Central memory CD4-positive, alpha-beta T cell (primary cell): ENCODE measurements at places on chromosomes 6 and 20.
A peak's percentile ranks its signal among the peaks of the same experiment; 100 is the strongest.

DNA sequence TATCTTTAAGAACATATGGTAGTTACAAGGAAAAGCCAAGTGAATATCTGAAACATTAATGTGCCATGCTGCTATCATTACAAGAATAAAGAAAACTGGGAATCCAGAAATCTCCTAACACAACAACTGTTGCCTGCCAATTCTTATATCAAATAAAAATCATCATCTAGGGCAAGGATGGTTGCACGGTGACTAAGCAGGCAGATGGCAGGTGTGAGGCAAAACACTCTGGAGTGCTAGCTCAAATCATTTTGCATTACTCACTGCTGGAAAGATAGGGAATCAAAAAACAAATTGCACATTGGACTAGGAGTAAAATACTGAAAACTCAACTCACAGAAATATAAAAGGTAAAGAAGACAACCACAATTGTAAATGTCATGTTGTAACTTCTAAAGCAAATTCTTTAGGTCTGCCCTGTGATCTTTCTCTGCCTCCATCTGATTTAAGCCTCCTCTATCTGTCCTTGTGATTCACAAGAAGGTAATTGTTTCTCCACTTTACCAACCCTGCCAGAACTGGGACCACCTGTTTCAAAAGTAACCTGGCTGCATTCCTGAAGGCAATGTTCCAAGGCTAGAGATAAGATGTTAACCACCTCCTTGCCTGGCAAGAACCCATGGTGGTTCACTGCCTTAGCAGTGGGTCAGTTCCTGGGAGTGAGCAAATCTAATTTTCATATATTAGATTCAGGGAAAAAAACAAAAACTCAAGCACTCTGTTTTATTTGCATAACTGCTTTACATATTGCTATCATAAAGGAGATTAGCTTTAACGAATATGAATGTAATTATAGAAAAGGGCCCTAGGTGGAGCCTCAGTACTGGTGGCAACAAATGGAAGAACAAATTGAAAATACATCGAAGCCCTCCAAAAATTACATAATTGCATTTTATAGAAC lies 33.1 kb upstream of the LCA5 start:
- DNase-seq: peak; percentile 8

GRCh38 chr6:12729467-12729866 lies 12.9 kb downstream of the PHACTR1 start:
- no peak for DNase-seq

GRCh38 chr6:68826501-68826900 lies 191.4 kb downstream of the ADGRB3 start:
- no peak for DNase-seq

DNA sequence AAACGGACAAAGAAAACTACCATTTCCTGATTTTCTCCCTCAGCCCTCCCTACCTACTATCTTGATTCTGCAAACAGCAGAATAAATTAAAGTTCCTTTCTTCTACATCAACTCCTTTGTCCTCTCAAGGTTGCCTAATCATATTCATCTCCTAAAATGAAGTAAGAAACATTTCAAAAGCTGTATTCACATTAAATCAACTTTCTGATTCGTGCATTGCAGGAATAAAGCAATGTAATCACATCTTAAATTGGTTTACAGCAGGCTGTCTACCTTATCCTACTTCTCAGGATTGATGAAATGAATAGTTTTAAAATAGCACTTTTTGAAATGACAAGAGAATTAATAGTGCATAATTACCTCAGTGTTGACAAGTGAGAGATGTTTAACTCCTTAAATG lies 25.1 kb downstream of the PRKN start:
- no peak for DNase-seq

- DNase-seq: no peak
Measured at GRCh38 chr6:28897369-28897745, 26.4 kb downstream of the TRIM27 start.

DNA sequence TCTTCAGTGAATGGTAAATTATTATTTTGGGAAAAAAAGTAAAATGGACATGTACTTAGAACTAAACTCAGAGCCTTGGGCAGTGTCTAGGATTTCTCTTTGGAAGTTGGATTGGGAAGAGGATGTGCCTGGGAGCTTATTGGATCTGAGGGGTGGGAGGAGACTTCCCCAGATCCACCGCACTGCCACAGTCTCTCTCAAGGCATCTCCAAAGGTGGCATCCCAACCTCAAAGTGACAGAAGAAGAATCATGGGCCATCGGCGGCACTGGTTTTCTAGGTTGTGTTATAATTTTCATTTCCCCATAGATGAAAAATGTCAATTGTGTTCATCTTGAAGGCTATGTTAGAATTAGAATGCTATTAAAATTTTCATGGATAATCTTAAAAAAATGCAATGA lies 66.8 kb upstream of the CD93 start:
- DNase-seq: no peak

GRCh38 chr20:48919882-48920526 lies 1.5 kb upstream of the ARFGEF2 start:
- no peak for DNase-seq

DNA sequence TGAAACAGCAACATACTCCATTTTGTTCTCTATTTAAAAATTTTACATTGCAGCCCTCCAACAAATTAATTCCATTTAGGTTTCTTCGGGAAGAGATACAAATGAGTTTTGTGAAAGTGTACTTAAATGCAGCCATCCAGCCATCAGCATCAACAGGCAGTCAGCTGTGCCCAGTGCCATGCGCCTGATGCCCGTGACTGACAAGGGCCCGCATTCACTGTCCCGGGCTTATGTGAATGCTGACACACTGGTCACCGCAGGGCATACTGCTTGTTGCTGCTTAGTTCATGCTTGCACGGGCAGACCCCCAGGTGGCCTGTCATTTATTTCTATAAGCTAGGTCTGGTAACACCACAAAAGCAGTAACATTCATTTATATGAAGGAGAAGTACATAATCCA lies 224.9 kb upstream of the QKI start:
- no peak for DNase-seq

DNA sequence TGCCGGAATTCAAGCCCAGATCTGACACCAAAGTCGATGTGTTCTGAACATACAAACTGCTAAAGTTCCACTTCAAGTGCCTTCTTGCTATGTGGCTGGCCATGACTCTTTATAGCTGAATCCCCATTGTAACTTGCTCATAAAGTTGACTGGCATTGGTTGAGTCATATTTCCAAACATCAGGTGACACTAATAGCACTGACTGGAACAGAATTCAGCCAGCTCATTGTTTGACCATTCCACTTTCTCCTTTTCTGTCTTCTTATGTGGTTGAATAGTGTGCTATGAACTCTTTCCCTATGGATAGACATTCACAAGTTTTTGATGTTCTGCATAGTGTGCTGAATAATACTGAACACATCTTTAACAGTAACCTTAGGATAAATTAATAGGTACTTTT lies 266.2 kb upstream of the ZFP64 start:
- DNase-seq: no peak

DNA sequence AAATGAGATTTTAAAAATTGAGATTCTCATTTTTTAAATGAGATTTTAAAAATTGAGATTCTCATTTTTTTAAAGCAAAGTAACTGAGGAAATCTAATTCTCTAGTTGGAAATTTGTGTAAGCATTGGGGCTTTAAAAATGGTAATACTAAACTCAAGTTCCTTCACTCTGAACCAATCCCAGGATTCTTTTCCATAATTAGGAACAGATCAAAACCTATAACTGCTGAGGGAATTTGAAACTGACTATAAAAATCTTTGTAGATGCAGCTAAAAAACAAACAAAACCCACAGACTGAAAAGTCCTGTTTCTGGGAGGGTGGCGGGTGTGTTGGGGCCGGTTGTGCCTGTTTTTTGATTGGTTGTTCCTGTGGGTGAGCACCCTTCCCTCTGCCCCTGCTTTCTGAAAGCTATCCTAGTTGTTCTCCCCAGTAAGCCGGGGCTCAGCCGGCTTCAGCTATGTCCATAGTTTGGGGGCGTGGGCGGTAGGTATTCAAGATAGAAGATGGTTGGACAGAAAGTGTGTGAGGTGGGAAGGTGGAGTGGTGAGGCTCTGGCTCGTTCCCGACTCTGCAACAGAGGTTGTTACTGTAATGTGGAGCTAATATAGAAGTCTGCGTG lies 49.3 kb downstream of the GFRA4 start:
- DNase-seq: no peak

- DNase-seq: no peak
Measured at GRCh38 chr6:157291356-157291755, 32.0 kb downstream of the TMEM242 start.

- no peak for DNase-seq
Measured at GRCh38 chr6:149334201-149334600, 16.7 kb downstream of the TAB2 start.

DNA sequence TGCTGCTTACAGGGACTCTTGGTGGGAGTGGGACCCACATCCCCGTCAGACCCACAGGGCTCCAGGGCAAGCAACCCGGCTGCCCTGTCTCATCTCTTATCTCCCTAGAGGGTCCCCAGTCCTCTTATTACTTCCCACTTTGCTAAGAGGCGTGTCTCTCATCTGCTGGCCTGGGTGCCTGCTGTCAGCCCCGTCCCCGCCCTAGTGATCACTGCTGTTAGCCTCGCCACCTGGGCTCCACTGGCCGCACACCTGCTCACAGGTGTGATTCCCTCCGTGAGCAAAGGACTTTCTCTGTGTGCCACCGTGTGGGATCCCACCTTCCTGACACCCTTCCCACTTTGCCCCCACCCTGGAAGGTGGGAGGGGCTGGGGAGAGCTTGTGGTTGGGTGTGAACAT lies 57.6 kb downstream of the TCP11 start:
- DNase-seq: no peak

DNA sequence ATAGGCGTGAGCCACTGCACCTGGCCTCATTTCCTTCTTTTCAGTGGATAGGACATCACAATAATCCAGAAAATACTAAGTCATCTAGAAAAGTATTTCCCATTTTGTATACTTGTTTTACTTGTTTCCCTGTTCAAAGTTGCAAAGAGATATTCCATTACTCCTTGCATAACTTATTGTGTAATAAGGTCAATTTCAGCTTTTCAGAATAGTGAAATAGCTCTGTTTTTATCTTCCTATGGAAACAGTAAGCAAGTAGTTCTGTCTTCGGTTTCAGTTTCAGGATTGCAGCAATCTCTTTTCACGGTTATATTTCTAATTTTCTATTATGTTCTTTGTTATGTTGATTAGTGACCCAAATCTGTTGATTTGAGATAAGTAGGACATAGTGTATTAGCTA lies 6.0 kb downstream of the STX11 start:
- no peak for DNase-seq

DNA sequence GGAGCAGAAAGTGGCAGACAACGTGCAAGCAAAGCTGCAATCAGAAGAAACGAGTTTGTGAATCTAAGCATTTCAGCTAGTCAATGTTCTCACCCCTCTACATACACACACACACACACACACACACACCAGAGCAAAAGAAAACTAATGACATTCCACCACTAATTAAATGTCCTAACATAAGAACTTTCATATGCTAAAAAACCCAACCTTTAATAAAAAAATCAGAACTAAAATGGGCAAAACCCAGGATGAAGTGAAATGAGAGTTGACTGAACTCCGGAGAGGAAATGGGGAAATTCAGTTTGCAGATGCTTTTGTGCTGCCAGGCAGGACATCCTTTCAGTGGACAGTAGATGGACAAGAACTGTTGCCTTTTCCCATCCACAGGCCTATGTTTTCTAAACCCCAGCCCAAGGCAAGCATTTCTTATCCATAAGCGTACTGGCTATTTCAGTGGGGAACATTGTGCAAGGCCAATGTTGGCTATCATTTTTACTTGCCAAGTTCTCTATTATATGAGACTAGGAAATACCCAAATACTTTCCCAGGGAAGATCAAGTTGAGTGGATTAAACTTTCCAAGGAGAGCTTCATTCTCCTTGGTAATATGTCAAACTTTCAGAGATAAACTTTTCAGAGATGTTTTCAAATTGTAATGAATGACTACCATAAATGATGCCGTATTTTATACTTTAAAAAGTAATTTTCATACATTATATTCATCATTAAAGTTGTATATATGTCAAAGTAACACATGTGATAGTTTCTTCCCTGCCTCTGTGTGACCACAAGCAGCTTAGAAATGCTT lies 27.3 kb downstream of the RIN2 start:
- no peak for DNase-seq

GRCh38 chr6:129844118-129844891 lies 16.8 kb downstream of the TMEM244 start:
- no peak for DNase-seq

DNA sequence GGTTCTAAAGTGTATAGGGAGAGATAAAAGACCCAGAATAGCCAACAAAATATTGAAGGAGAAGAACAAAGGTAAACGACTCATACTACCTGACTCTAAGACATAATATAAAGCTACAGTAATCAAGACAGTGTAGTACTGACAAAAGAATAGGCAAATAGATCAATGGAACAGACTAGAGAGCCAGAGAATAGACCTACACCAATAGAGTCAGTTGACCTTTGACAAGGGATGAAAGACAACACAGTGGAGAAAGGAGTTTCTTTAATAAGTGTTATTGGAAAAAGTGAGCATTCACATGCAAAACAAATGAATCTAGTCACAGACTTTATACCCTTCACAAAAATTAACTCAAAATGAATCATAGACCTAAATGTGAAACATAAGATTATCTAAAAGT lies 96.4 kb downstream of the ISM1 start:
- DNase-seq: no peak

- no peak for DNase-seq
Measured at GRCh38 chr6:168666699-168667427, 225.9 kb downstream of the SMOC2 start.

DNA sequence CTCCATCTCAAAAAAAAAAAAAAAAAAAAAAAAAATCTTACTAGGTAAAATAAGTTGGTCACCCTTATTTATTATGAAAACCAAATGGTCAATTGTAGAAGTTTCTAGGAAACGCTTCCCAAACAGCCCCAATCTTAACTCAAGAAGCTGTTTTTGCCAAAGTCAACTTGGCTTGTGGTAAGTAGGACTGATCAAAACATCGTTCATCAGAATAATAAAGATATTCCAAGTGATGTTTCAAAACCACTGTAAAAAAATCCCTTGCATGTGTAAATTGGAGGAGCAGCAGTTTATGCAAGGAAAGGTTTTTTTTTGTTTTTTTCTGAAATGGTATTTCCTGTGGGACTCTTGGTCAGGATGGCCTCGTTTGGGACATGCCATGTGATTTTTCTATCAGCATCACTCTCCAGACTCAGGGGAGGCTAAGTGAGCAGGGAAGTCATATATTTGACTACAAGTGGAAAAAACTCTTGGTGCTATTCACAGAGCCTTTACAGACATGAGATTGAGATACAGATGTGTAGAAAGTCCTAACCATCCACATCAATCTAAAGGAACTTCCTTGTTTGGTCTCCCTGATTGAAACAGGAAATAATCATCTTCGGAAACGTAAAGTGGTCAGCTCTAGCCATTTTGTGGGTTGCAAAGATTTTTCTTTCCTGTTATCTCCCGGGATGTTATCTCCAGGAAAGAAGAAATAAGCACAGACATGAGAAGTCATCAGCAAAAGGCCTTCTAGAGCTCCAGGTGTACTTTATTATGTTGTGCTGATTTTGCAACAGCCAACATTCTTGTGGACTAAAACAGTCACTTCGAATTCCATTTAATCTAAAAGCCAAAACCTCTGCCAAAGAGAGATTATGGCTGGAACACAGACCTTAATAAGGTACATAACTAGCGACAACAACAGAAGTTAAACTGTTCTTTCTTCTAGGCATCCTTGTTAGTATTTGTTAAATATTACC lies 177.8 kb downstream of the EDN1 start:
- DNase-seq: no peak

- DNase-seq: no peak
Measured at GRCh38 chr6:41545247-41545702, 906 bp upstream of the FOXP4 start.

GRCh38 chr6:42512579-42512978 lies 51.2 kb upstream of the UBR2 start:
- no peak for DNase-seq
